ENCODE measurements at places on chromosomes 11 and 22.

DNA sequence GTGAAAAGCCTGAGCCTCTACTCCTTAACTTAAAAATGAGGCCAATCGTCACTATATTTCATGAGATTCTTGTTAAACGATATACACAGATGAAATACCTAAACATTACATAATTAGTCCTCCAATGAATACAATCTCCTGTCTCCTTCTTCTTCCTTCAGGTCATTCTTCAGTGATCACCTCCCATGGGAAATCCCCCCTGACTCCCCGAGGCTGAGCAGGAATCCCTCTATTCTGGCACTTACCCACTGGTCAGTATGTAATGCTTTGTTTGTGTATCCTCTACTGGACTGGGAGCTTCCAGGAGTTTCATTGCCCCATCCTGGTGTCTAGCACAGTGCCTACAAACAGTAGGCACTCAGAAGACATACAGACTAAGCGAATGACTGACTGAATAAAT, 52.3 kb downstream of the RAB38 start:
- DNase-seq = no peak

- DNase-seq = no peak
Observed at GRCh38 chr22:47583959-47584562, 821.6 kb downstream of the TBC1D22A start.

DNA sequence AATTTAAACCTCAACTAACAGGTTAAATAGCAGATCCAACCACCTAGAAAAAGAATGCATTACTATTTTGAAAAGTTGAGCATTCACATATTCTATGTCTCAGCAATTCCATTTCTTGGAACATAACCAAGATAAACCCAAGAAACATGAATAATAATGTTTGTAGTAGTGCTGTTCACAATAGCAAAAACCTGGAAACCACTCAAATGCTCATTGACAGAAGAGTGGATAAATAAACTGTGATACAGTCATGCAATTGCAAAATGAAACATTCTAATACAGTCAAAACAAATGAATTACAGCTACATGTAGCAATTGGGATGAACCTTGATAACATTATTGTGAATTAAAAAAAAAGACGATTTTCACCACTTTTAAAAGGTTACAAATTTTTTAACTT, 162.8 kb upstream of the TMEM45B start:
- DNase-seq = no peak

DNA sequence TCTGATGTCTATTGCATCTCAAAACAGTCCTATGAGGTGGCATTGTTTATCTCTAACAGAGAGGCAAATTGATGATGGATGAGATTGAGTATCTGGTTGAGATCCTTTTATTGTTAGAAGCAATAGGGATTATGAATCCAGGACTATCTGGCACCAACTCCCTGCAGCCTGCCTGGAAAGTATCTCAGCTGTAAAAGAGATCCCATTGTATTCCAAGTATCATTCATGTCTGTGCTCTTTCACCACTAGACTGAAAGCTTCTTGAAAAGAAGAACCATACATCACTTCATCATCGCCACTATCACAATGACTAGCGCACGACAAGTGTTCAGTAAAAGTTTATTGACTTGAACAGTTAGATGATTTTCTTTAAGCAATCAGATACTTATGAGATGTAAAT, 41.9 kb upstream of the PCF11 start:
- no peak for DNase-seq

GRCh38 chr11:32843544-32843943, 13.8 kb downstream of the PRRG4 start:
- no peak for DNase-seq

DNA sequence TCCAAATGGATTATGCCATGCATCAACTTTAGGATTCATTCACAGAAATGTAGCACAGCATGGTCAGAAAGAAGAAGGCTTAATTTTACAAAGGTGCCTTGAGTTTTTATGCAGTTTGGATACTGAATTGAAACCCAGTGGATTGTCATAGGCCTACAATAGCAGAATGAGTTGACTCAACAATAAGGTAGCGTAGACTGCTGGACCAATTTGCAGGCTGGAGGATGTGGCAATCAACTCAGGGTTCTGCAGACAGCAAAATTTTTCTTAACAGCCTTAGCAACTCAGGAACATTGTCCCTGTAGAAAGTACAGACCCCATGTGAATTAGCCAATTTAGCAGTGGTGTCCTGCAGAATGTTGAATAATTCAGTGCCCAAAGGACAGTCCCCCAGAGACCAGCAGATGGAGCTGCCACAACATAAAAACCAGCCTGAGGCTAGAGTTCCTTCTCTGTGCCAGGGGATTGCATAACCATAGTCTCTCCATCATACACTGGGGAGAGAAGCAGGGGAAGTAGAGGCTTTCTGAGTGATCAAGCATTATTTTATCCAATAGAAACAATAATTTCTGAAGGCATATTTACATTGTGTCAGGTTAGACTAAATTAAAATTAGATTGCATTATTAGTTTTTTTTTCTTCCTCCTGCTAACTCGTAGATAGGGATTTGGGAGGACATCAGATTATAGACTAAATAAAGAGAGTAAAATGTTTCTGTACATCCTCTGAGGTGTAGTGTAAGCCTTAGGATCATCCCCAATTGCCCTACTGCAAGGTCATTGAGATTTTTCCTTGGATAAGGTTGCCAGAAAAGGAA, 20.3 kb upstream of the MRPL17 start:
- DNase-seq = no peak

- DNase-seq = no peak
Observed at GRCh38 chr22:39493759-39494158, 8.3 kb upstream of the MIEF1 start.

- DNase-seq = no peak
Observed at GRCh38 chr11:118953265-118953664, 2.8 kb upstream of the UPK2 start.

DNA sequence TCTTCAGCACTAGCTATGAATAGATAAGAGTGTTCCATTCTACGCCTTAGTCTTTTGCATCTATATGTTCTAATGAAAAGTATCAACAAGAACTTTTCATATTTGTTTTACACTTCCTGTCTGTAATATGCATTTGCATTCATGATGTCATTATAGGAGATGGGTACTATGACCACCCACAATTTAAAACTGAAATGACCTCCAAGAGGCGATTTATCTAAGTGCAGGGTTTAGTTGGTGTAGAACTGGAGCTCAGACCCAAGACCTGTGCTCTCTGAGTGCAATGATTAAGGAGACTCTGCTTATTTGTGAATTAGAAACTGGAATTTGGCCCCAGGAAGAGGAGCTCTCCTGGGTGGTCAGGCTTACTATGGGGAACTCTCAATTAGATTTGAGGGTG, 289.1 kb downstream of the ETS1 start:
- no peak for DNase-seq

DNA sequence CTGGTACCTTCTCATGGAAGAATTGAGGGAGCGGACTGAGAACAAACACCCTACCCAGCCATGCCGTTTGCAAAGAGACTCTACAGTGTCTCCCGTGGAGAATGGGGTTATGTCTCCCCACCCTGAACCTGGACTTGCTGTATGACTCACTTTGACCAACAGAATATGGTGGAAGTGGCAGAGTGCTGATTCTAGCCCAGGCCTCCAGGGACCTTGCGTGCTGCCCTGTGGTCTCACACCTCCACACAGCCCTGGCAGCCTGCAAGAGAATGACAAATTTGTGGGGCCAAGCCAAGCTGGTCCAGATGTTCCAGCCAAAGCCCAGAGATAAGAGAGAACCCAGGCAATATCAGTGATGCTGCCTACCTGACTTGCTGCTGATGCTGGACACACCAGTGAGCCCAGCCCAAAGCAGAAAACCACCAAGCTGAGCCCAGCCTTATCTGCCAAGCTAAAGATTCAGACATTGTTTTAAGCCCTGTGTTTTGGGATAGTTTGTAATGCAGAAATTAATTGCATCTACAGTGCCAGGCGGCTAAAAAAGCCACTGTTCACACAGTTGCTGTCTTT, 8.1 kb upstream of the LINC01488 start:
- no peak for DNase-seq
